Activated T-cell treated with anti-CD3 and anti-CD28 coated beads, Interleukin-2, amount 50 U/mL, for 72 hours (primary cell): ENCODE measurements at places on chromosomes 7 and 10.
A peak's percentile ranks its signal among the peaks of the same experiment; 100 is the strongest.

DNA sequence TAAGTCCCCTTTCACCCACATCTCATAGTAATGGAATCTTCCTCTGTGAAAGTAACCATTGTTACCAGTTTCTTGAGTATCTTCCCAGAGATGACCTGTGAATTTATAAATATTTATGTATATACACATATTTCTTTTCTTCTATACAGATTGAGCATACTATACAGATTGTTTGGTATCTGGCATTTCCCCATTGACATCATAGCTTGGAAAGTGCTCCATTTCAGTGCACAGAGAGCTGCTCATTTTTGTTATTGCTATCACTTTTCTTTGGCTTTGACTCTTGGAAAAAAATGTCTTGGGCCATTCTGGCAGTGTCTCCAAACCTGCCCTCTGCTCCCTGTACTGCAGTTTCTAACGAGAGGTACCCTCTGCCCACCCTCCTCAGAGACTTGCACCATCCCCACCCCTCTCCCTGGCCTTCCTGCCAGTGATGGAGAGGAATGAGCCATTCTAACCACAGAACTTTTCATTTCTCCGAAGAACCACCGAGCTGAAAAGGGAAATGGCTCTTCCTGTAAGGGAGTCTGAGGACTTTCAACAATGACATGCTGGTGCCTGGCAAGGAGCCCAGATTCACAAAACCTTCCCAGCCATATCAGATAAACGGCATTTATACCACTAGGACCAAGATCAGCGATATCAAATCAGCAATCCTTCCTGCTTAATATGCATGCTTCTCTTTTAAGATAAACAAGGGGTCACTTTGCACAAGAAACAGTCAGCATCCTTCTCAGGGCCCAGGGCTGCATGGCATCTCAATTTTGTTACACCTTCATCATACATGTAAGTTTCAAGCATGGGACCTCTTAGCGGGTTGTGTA is 19.7 kb upstream of the CCSER2 start:
- DNase-seq = peak; percentile 59

DNA sequence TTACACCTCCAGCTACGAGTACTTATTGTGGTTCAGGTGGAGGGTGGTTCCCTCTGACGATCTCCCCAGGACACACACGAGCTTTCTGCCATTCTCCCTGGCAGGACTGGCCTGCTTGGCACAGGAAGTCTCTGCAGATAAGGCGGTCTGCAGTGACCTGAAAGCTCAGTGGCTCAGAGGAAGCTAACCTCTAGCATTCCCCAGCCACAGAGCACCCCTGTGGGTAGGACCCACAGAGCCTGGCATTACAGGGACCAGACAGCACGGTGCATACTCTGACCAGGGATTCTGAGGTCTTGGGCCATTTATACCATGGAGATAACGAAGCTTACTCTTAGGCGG is 1.9 kb upstream of the GPR146 start:
- no peak for DNase-seq

DNA sequence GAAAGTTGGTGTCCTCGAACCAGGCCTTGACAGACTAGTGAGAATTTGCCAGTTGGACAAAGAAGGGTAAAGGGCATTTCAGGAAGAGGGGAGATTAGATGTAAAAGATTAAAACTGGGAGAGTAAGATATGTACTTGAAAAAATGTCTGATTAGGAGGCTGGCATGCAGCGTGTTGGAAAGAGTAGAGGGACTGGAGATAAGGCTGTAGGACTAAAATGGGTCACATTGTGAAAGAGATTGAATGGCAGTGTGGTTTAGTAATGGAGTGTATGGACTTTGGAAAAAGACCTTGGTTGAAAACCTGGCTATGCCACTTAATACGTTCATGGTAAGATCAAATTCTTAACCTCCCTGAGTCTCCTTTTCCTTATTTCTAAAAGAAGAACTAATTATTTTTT is 14.1 kb downstream of the CREM start:
- no peak for DNase-seq

DNA sequence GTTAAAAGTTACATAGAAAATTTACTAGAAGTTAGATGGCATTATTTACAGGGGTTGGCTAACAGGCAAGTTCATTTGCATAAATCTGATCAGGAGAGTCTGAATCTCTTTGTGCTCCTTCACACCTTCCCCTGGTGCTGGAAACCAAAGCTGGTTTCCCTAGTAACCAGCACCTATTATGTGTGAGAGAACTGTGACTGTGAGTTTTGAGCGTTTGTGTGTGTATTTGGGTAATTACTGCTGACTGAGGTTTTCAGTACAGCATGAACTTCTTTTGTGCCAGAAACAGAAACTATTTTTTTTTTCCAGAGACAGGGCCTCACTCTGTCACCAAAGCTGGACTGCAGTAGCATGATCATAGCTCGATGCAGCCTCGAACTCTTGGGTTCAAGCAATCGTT is 10.3 kb upstream of the IFIT1B start:
- DNase-seq = no peak

DNA sequence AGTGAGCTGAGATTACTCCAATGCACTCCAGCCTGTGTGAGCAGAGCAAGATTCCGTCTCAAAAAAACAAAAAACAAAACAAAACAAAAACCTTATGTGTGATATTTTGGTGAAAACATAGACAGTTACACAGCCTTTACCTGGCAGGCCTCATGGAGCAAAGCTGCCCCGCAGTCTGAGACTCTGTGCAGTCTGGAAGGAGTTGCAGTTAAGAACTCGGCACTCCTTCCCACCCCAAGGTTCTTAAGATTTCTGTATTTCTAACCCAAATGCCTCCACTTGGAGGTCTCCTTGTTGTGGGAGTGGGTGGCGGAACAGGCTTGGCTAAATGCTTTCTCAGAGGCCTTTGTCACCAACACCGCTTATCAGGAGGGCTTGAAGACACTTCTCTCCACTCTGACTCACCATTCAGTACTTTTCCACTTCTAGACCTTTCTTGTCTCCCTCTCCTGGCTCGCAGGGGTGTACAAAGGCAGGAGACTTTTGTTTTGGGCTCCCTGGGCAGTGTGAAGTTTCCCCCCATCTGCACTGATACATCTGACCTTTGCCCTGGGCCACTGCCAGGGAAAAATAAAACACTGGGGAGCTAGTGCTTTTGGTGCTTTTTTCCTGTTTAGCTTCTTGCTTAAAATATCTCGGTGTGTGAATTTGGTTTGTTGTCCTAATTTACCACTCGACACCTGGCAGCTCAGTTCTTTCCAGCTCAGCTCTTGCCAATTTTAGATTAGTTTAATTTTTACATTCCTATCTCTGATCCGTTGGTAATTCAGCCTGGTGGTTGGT is 51.3 kb upstream of the MAGI2 start:
- DNase-seq = no peak

DNA sequence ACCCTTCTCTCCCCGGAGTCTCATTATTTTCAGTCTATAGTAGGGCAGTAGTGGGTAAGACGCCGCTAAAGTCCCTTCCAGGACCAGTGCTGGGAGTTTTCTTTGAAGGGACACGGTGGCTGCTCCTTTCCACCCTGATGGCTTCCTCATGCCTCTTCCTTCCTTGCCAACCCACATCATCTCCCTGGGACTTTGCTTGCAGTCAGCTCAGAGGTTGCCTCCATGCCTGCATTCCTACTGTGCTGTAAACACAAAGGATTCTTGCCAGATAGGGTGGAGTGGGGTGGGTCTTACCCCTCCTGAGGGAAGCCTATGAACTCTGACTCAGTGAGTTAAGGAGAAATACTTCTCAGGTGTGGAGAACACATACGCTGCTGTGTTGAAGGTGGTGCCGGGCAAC is 59.9 kb upstream of the IGFBP3 start:
- DNase-seq = no peak

GRCh38 chr10:110496553-110497437 is 912 bp upstream of the DUSP5 start:
- DNase-seq = no peak

- DNase-seq = no peak
Measured at GRCh38 chr7:158431055-158431940, 156.3 kb downstream of the PTPRN2 start.

DNA sequence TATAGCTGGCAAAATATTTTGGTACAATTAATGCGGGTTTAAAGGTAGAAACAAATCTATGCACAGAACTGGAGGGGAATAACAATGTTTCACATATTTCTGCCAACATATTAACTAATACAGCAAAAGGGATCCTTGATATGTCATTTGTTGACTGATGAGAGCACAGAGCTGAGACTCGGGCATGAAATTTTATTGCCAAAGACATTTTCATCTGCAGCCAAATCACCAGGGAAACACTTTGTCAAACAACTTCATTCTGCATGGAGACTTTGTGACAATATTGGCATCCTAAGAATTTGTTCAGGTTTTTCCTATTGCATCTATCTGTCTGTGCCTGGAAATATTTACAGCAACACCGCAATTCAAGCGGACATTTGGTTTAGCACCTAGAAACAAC is 117.8 kb upstream of the C1QL3 start:
- DNase-seq = no peak

DNA sequence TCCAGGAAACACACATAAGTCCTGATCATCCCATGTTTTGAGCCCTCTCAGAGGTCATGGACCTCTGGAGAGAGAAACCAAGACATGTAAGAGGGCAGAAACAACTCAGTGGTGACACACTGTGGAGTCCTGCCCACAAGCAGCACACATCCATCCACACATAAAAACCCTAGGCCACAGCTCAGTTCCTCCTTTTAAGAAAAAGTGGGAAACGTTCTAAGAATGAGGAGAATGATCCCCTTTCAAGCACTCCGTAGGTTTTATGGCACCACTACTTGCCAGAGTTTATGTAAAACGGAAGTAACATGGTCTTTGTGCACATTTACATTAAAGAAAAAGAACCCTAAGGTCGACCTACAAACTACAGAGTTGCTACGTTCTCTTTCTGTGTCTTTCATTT is 19.9 kb downstream of the ATAD1 start:
- no peak for DNase-seq

DNA sequence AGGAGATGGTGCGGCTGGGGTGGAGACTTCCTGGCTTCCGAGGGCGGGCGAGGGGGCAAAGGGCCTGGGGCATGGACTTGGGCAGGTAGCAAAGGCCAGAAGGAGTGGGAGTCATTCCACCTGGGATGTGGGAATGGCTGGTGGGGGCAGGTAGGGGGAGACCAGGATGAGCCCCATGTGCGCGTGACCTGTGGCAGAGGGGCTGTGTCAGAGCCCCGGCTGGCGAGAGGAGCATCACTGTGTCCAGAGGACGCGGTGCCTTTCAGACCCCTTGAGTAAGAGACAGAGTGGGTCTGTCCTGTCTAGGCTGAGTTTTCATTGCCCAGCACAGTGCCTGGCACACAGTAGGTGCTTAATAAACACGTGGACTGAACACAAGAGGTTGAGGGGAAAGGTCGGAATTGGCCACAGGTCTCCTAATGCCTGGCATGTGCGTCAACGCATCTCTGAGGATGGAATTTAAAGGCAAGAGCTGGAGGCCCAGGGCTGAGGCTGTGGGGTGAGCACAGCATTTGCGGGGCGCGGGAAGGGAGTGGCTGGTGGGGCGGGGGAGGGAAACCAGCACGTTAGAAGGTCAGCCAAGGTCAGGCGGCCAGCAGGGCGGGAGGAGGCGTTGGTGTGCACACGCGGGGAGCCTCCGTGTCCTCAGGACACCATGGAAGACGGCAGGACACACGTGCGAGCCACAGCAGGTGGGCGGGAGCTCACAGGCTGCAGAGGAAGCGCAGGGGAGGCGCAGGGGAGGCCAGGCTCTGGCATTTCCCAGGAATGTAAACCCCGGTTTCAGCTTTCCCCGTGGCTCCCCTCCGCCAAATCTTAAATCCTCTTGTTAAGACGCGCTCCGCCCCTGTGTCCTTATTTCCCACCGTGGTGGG is 51.8 kb downstream of the CUX1 start:
- DNase-seq = no peak

DNA sequence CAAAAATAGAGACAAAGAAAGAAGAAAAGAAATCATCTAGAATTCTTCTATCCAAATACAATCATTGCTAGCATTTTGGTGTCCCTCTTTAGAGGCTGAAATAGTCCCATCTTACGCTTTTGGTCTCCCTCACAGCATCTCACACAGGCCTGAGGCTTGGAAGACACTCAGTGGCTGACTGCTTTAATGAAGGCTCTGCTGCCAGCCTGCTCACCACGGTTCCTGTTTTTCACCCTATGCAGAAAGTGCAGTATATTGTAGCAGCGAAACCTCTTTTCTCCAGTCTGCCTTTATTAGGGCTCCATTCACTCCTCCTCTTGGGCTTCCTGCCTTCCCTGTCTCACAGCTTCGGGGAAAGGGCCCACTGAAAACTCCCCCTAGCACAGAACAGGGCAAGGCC is 102.2 kb downstream of the JCAD start:
- no peak for DNase-seq

GRCh38 chr10:91140995-91141549 is 79.4 kb upstream of the PCGF5 start:
- DNase-seq = no peak

GRCh38 chr10:129192344-129193128 is 274.5 kb upstream of the MGMT start:
- no peak for DNase-seq
